Lower lobe of right lung (tissue), 2 donors: ENCODE measurements at places on chromosomes 5 and 9. TPM values are rescaled to one million over a fixed set of nuclear protein-coding genes. Genes with fewer than 3 reads are reported as not detected.

The ANXA2R gene
- total RNA-seq, result 4.4 TPM

The CAMLG gene
- 25.6 TPM for total RNA-seq

DNA sequence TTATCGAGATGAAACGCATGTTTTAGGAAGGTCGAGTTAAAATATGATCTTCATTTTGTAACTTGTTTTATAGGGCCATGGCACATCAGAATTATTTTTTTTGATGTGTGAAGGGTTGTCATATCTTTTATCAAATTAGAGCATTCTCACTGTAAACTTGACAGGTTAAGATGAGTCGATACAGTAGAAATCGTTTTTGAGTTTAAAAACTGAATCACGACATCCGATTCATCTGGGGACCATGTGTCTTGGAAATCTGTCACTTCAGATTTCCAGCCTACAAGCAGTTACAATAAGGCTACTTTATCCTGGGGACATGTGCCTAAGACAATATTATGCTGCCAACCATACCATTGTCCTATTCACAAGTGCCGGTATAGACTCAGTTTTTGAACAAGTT is 136.2 kb downstream of the ALDH1A1 start:
- no peaks in the 10 kb centered on the region for H3K27me3 ChIP-seq
- no peak overlapping the region for H3K4me3 ChIP-seq
- DNase-seq, result no peak
- H3K4me1 ChIP-seq, result no peaks in the 10 kb centered on the region

The ZNF474 gene
- total RNA-seq, result 2.2 TPM

- no peaks in the 10 kb centered on the region for H3K36me3 ChIP-seq
- H3K27me3 ChIP-seq, result no peaks in the 10 kb centered on the region
- H3K4me3 ChIP-seq, result peak overlapping the region; percentile 91
Measured at GRCh38 chr9:121071370-121071755, 3.4 kb upstream of the CNTRL start.

The PCDHB12 gene
- 1.7 TPM for total RNA-seq

- H3K4me1 ChIP-seq, result no peaks in the 10 kb centered on the region
- H3K4me3 ChIP-seq, result no peak overlapping the region
- H3K36me3 ChIP-seq, result no peaks in the 10 kb centered on the region
- H3K27ac ChIP-seq, result no peak overlapping the region
- no peak for DNase-seq
Measured at GRCh38 chr5:138716456-138716924, 36.7 kb upstream of the CTNNA1 start.

DNA sequence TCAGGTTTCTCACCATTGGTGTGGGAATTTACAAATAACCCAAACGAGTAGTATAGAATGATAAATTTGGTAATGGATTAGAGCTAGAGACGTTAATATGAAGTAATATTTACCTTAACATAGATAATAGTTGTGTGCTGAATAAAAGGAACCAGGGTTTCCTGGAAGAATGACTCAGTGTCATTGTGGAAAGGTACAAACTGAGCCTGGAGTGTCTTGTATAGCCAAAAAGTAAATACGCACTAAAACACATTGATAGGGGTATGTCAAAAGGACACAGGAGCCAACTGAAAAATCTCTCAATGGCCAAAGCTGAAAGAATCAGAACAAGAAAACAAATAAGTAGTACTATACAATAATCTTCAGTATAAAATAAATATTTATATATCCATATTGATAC is 363.5 kb downstream of the SLCO4C1 start:
- H3K27me3 ChIP-seq, result no peaks in the 10 kb centered on the region
- H3K4me3 ChIP-seq, result no peak overlapping the region
- DNase-seq, result no peak
- H3K36me3 ChIP-seq, result no peaks in the 10 kb centered on the region
- H3K27ac ChIP-seq, result no peak overlapping the region

DNA sequence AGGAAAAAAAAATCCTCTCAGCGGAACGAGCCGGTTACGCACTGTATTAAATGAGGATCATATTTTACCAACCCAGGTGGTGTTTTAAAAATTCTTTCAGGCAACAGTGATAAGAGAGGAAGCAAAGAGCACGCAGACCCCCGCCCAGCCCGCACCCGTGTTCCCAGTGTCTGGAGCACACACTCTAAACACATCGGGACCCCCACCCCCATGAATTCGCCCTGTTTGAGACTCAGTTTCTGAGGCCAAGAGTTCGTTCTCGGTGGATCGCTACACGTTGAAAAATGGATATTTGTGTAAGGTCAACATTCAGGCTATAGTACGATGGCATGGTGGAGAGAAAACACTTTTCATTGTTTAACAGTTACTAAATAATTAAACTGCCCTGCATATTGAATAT is 196.3 kb downstream of the MEF2C start:
- no peak overlapping the region for H3K27ac ChIP-seq
- no peaks in the 10 kb centered on the region for H3K36me3 ChIP-seq
- peaks cover 10% of the 10 kb centered on the region for H3K4me1 ChIP-seq
- H3K4me3 ChIP-seq, result no peak overlapping the region
